Naive thymus-derived CD8-positive, alpha-beta T cell (primary cell): ENCODE measurements at places on chromosomes 16 and 17.
A peak's percentile ranks its signal among the peaks of the same experiment; 100 is the strongest.

DNA sequence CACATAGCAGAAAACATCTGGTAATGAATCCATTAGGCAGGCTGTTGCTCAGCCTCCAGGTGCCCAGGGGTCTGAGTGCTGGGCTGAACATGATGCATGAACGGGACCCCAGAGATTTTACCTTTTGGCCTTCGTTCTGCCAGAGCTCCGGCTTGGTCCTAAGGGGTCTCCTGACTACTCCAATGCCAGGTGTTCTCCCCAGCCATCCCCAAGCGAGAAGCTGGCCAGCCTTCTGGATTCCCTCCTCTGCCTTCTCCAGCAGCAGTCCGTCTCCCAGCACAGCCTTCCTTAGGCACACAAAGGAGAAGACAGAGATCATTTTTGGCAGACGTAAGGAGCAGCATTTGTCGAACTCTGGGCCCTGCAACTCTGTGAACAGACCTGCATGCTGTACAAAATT, 109.4 kb downstream of the RBFOX1 start:
- DNase-seq: no peak

- DNase-seq: no peak
Measured at GRCh38 chr17:81347437-81347836, 47.8 kb upstream of the BAHCC1 start.

DNA sequence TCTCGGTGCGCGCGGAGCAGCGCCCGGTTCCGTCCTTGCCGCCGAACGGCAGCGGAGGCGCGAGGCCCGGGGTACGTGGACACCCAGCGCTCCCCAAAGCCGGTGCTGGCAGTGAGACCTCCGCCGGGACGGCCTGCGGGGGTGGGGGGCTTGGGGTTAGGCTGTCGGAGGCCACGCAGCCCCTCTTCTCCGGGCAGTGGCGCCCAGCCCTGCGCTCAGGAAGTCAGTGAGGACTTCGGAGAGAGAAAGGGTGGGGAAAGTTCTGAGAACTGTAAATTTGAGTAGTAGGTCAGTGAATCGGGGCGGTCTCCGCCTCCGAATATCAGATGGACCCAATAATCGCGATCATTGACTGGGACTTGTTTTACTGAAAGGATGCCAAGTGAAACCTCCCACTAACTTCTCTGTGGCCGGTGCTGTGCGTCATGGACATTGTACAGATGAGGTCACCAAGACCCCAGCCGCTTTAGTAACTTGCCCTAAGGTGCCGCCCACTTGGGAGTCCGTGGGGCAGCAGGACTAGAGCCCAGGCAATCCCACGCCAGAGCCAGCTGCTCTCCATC, 468 bp downstream of the IL4R start:
- DNase-seq: peak; percentile 23

DNA sequence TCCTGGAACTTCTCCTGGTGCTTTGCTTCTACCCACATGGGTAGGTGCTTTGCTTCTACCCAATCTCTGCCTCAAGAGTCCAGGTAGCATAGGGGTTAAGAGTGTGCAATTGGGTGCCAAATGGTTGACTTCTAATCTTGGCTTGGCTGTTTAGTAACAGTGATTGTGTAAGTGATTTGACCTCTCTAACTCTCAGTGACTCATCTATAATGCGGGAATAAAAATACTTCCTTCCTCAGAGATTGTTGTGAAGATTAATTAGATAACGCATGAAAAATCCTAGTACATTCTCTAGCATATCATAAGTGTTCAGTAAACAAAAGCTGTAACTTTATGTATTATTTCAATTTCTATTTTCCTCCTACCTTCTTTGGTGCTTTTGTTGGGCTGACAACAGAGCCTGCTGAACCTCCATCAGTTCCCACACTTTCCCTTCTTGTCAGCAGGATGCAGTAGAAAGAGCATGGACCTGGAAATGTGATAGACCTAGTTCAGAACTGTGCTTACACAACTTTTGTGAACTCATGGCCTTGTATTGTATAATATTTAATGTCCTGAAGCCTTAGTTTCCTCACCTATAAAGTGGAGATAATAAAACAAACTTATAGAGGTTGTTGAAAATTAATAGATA, 72.9 kb upstream of the SMIM36 start:
- DNase-seq: no peak

- DNase-seq: no peak
Measured at GRCh38 chr16:67805718-67806427, 487 bp downstream of the RANBP10 start.

GRCh38 chr17:34645594-34645993, 66.2 kb downstream of the TMEM132E start:
- no peak for DNase-seq

DNA sequence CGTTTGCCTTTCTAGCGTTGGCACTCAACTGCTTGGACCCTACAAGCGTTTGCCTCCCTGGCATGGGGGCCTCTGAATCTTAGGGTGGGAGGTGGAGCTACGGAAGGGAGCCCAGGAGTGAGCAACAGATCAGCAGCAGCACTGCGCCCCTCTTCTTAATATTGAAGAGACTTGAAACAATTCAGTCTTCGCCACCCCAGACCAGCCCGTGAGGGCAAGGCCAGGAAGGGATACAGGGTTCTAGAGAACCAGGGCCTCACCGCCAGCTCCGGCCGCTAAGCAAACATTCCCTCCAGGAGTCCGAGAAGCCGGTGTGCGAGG, 1.5 kb upstream of the GPRC5C start:
- DNase-seq: no peak
